ENCODE measurements at places on chromosomes 13 and 19.

GRCh38 chr19:4597975-4598671, 38.6 kb upstream of the SEMA6B start:
- peak; percentile 29 for DNase-seq

DNA sequence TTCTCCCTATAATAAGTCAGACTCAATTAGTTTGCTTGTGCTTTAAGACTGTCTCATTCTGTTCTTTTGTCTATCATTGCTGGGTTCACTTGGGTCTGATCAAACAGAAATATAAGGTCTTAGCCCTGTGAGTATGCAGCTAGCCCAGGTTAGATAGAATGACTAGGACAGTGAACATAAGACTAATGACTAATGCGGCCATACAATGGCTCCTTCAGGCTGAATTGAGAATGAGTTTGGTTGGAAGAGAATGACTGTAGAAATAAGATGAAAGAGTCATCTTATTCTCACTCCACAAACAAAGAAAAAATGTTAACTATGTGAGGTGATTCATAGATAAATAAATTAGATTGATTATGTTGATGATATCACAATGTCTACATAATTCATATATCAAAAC, 50.1 kb upstream of the OBI1 start:
- DNase-seq: no peak

GRCh38 chr13:46738055-46738454, 58.9 kb downstream of the ESD start:
- DNase-seq: no peak

DNA sequence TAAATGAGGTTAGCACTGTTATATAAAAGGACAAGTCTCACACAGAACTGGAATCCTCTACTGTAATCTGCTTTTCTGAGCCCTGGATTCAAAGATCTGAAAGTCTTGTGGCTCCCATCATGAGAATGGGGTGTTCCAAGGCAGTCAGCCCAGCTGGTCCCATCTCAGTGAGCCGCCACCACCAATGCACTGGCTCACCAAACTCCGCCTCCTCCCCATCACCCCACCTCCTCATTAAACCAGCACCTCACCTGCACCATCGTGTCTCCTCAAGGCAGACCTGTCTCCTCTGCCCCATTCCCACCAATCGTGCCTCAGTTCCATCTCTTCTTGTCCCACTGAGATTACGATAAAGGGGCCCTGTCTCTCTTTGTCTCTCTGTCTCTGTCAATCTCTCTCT, 166.7 kb downstream of the USP12 start:
- DNase-seq: no peak

- DNase-seq: no peak
Measured at GRCh38 chr13:33806470-33807248, 11.3 kb upstream of the RFC3 start.

- no peak for DNase-seq
Measured at GRCh38 chr13:64130171-64130570, 2714.5 kb upstream of the PCDH20 start.

DNA sequence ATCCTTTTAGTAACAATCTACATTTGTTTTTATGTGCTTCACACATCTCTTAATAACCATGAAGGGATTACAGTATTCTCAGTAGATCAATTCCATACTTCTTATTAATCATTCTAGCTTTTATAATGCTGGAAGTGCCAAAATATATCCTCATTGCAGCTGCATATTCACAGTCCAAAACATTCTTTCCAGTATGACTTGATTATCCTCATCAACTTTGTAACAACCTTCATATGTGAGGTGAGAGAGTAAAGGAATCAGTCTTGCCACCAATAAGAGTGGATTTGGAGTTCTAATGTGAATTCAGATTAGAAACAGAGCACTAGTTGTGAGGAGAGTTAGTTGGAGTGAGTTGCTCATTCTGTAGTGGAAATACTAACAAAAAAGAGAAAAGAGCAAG, 208.0 kb upstream of the SPRY2 start:
- no peak for DNase-seq

DNA sequence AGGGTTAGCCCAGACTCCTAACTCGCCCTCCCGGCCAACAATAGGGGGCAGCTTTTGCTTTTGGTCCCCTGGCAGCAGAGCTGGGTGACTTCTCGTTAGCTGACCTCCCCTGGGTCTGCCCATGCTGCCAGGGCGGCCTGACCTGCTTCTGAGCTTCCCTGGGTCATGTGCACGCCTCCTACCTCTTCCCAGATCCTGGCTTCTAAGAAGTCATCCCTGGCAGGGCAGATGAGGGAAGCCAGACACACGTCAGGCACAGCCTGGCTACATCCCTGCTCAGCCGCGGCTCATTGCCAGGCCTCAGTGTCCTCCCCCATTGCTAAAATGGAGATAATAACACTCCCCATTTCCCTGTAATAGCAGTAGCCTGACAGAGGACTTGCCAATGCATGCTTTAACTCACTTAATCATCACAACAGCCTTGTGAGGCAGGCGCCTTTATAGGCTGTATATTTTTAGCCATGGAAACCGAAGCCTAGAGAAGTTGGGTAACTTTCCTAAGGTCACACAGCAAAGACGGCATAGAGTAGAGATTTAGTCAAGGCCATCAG, 2.1 kb downstream of the KCNK6 start:
- DNase-seq: no peak

- DNase-seq: no peak
Measured at GRCh38 chr19:53237114-53237777, 17.4 kb downstream of the ZNF677 start.

- no peak for DNase-seq
Measured at GRCh38 chr13:34241332-34241731, 423.4 kb downstream of the RFC3 start.

GRCh38 chr13:33352041-33352440, 66.5 kb upstream of the STARD13 start:
- DNase-seq: no peak

GRCh38 chr19:313169-313987, 22.2 kb upstream of the PLPP2 start:
- no peak for DNase-seq

DNA sequence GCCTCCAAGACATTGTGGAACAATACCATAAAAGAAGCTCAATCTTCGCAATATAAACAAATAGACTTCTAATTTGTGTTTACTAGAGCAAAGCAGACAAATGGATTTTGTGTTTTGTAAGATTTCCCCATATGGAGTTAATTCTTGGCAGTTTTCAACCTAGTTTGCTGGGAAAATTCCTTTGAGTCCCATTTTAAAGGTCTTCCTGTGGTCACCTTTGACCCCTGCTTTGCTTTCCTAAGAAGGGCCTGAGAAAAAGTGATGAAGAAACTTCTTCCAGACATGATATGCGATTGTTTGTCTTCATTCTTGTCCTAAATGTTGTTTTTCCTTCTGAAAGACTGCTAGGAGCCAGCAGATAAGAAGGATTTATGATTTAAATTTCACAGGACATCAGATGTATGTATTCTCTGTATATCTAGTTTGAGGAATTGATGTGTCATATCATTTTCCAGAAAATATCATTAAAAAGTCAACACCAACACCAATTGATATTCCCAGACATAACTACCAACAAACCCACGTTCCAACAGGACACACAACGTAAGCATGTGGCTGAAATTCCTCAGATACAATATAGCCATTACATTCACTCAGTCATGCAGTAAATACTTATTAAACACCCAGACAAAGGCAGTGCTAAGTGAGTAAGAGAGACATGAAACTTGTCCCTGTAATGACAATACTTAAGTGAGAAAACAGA, 276.4 kb downstream of the LHFPL6 start:
- DNase-seq: no peak

GRCh38 chr13:74299721-74300120, 165.5 kb upstream of the KLF12 start:
- DNase-seq: no peak

GRCh38 chr13:55606045-55606665, 1534.6 kb upstream of the PRR20A start:
- DNase-seq: no peak

DNA sequence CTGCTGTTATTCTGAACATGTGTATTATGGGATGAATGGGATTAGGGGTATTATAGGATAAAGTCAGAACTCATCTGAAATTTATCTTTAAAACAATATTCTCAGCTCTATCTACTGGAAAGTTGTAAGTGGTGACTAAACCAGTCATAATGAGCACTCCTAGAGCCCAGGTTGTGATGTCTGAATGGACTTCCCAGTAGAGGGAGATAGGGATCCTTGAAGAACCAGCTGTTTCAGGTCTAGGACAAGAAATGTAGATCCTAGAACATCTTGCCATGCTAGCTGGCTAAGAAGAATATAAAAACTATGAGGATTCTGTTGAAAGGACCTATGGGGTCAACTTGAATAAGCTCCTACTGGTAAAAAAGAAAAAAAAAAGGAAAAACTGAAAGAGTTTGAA, 310.8 kb downstream of the SLC7A1 start:
- no peak for DNase-seq

DNA sequence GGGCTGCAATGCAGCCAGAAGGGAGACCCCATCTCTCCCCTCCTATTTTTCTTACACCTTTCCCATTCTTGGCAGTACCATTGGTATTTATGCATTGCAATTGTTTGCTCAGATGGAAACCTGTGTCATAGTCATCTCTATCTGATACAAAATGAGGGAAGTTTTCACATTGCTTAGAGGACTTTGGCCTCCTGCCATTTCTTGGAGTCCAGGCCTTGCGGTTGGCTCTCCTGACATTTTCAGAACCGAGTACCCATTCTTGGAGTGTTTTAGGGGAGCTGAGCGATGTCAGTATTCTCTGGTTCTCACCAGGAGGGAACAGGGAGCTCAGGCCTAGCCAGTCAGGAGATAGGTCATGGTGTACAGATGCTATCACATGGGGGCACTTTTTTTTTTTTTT, 1.5 kb downstream of the SIN3B start:
- no peak for DNase-seq

DNA sequence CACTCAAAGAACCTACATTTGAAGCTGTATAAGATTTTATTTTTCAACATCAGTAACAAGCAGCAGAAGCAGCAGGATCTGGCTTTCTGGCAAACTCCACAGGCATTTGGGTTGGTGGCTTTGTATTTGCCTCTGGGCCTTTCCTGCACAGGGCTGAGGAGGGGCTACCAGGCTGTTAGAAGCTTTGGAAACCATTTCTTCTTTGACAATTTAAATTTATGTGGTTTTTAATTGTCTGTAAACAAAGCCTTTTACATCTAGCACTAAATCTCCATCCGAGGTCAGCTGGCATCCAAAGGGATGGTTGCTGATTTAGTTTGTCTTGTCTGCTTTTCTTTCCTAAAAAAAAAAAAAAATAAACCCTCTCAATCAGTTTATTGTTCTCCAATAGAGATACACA, 127.5 kb upstream of the OBI1 start:
- no peak for DNase-seq

DNA sequence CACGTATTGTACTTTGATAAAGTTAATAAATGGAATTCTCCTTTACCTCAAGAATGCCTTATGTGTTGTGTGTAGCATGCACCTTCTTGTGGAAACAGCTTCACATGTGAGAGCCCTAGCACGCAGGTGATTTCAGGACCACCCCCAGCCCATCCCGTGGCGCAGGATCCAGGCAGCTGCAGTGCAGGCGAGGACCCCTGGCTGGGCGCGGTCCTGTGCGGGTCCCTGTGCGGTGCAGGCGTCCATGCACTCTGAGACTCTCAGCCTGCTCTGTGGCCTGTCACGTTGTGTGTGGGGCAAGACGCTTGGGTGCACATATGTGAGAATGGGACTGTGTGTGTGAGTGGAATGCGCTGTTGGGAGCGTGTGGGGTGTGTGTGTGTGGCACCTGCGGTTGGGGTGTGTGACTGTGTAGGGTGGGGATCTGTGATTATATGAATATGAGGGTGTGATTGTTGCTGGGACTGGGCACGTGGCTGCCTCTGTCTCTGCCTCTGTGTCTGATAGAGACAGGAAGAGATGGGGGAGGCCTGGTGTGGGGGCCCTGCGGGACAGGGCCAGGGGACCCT, 30.8 kb downstream of the WTIP start:
- no peak for DNase-seq
